CD4-positive, alpha-beta memory T cell (primary cell): ENCODE measurements at places on chromosomes 16 and 17.

- no peak for DNase-seq
Observed at GRCh38 chr16:2426941-2427361, 2.3 kb upstream of the CCNF start.

DNA sequence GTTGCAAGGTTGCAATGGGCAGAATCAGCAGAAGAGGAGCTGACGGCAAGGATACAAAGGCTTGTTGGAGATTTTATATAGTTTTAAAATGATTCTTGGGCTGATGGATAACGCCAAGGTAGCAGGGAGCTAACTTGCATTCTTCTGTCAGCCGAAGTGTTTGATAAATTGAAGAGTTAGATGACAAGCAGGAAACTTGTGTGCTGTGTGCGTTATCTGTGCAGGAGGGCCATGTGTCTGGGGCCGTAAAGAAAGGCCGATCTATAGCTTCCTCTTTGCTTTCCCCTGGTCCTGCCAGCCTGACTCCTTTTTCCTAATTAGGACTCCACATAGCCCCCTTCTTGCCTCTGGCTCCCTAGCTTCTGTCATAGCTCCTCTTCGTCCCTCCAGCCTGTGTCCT lies 6.7 kb upstream of the WWOX start:
- DNase-seq = no peak

- no peak for DNase-seq
Observed at GRCh38 chr17:62690168-62690897, 62.9 kb downstream of the MRC2 start.

DNA sequence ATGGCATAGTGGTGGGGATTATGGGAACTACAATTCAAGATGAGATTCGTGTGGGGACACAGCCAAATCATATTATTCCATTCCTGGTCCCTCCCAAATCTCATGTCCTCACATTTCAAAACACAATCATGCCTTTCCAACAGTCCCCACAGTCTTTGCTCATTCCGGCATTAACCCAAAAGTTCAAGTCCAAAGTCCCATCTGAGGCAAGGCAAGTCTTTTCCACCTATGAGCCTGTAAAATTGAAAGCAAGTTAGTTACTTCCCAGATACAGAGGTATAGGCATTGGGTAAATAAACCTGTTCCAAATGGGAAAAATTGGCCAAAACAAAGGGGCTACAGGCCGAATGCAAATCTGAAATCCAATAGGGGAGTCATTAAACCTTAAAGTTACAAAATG lies 1063.2 kb downstream of the CDH11 start:
- DNase-seq = no peak

DNA sequence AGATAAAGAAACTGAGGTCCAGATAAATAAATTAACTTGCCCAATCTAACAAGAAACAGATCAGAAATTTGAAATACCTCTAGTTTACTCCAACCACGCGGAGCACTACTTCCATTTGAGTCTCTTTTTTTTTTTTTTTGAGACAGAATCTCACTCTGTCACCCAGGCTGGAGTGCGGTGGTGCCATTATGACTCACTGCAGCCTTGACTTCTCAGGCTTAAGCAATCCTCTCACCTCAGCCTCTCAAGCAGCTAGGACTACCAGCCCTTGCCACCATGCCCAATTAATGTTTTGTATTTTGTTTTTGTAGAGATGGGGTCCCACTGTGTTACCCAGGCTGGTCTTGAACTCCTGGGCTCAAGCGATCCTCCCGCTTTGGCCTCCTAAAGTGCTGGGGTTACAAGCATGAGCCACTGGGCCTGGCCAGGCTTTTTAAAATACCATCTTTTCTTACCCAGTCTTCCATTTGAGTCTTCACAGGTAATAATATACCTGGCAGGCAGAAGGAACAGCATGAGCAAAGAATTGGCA lies 3.3 kb upstream of the NACA2 start:
- no peak for DNase-seq

DNA sequence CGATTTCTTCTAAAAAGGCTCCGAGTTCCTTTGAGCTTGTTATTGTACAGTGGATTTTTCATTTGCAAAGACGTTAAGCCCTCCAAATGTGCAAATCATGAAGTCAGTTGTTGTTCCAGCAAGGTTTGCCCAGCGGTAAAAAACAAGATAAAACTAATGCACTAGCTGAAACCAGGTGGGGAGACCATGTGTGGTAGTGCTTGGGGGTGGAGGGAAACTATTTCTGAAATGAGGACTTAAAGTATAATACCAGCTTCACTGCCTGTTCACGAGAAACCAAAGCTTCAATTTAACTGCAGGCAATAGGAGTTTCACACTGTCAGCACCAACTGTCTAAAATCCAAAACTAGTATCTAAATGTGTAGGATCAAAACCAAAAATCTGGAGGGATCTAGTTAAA lies 22.3 kb downstream of the SMARCE1 start:
- DNase-seq = no peak

DNA sequence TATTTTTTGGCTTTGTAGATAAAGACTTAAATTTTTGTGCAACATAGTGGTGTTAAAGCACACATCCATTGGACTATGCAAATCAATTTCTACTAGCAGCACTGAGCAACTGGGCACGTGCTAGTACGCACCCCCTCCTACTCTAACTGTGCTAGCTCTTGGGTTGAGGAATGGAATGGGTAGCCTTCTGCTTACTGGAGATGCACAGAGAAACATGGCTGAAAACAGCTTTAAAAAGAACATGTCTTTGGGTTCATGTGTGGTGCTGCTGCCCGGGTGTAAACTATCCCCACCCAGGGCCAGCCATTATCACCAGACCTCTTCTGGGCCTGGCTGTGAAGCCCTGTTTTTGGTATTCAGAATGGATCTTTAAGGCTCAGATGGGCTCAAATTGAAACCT lies 7.3 kb downstream of the ESRP2 start:
- DNase-seq = no peak

- no peak for DNase-seq
Observed at GRCh38 chr17:61349350-61349749, 50.3 kb upstream of the TBX2 start.

DNA sequence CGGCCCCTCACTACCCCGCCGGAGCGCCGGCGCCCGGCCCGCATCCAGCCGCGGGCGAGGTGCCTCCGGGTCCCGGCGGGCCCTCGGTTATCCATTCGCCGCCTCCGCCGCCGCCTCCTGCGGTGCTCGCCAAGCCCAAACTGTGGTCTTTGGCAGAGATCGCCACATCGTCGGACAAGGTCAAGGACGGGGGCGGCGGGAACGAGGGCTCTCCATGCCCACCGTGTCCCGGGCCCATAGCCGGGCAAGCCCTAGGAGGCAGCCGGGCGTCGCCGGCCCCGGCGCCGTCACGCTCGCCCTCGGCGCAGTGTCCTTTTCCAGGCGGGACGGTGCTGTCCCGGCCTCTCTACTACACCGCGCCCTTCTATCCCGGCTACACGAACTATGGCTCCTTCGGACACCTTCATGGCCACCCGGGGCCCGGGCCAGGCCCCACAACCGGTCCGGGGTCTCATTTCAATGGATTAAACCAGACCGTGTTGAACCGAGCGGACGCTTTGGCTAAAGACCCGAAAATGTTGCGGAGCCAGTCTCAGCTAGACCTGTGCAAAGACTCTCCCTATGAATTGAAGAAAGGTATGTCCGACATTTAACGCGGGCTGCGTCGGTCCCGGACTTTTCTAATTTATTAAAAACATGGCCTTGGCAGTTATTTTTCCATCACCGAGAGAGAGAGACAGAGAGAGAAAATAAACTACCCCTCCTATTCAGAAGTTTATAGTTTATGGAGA lies 2.8 kb downstream of the IRX5 start:
- DNase-seq = no peak

- DNase-seq = no peak
Observed at GRCh38 chr17:76438906-76439305, 14.0 kb downstream of the UBE2O start.

- no peak for DNase-seq
Observed at GRCh38 chr16:14172200-14172809, 101.2 kb downstream of the MRTFB start.

DNA sequence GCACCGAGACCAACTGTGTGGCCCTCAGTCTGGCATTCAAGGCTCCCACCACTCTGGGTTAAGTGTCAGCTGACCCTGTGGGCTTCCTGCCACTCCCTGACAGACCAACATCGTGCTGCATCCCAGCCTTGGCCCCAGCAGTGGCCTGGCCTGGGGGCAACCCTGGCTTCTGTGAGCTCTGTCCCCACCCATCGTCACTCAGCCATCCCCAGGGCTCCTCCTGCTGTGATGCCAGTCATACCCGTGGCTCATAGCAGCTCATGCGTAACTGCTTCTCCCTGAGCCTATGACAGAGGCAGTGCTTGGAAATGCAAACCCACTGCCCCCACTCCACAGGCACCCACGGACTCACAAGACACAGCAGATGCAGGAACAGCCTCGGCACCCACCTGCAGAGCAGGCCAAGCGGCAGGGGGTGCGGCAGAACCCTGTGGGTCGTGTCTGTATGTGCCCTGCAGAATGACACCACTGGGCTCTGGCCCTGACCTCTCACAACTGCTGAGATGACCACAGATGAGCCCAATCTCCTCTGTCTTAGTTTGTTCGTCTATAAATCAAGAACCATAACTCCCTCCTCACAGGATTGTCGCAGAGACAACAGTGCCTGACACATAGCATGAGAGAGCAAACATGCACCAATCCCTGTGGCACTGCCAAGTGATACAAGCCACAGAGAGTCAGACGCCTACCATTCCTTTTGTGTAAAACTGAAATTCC lies 26.6 kb downstream of the PIEZO1 start:
- no peak for DNase-seq

- no peak for DNase-seq
Observed at GRCh38 chr17:40487371-40488020, 13.9 kb downstream of the TNS4 start.
